ENCODE measurements at places on chromosomes 11 and 22.

- no peak for DNase-seq
These were observed 14.4 kb downstream of the MMP7 start for GRCh38 chr11:102516179-102516578.

- DNase-seq, result peak; percentile 68
These were observed 8.2 kb upstream of the F2 start for GRCh38 chr11:46710821-46711269.

GRCh38 chr11:126322996-126323395 lies 19.1 kb downstream of the DCPS start:
- no peak for DNase-seq

DNA sequence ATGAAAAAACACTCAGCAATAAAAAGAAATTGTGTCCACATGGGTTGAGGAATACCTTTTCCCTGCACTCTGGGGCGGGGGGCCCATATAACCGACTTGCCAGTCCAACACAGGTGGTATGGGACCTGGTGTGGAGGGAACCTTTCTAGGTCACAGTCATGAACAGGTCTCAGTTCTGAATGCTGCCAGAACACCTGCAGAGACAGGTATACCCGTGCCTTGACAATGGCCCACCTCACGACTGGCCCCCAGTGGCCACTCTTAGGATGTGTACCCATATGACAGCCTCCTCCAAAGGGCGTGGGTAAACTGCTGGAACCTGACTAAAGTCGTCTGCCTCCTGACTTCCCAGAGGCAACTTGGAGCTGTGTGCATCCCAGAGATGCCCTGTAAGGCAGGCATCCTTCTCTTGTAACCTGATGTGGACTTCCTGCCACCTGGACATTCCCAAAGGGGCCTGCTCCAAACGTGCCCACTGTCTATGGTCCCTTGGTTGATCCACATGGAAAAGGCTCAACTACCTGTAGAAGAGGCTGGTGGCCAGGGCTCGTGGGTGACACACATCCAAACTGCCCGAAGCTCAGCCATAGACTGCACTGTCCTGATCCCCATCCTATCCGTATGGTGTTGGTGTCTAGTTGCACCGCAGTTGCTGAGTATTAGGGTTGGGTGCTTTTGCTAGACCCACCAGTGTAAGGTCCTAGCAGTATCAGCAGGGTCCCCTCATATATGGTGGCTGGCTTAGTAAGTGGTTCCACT lies 859.3 kb downstream of the BRD1 start:
- DNase-seq, result peak; percentile 5

GRCh38 chr11:19315511-19315910 lies 74.8 kb upstream of the E2F8 start:
- DNase-seq, result no peak

- DNase-seq, result peak; percentile 30
These were observed 22.7 kb upstream of the GRAMD1B start for GRCh38 chr11:123407130-123407995.

GRCh38 chr22:25172153-25172552 lies 27.5 kb upstream of the CRYBB3 start:
- no peak for DNase-seq

DNA sequence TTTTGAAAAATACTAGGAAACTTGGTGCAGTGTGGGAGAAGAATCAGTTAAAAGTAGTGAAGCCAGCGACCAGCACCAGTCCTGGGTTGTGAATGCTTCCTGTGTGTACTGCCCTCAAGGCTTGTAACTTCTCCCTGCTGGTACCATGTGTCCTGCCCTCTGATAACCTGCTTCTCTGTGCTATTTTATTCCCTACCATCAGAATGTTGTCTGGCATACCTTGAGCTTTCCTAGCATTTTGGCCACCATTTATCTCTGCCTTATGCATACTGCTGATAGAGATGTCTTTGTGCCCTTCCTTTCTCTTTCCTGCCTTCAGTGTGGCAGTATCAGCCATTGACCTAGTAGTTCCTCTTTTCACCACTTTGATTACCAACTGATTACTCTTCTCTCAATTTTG lies 2.0 kb downstream of the GTF2H1 start:
- no peak for DNase-seq

DNA sequence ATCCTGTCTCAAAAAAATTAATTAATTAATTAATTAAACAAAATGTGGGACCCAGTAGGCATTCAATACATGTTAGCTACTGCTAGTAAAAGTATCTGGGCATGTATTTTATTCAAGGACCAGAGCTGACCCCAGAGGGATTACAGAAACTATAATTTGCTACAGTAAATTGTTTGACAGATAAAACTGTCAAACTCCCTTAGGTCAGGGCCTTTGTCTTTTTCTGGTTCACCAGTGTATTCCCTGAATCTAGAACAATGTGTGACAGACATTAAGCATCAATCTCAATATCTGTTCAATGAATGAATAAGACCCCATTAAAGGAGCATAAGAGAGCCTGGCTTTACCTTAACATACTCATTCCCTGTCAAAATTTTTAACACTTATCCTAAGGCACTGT lies 6.0 kb downstream of the CKAP5 start:
- no peak for DNase-seq

DNA sequence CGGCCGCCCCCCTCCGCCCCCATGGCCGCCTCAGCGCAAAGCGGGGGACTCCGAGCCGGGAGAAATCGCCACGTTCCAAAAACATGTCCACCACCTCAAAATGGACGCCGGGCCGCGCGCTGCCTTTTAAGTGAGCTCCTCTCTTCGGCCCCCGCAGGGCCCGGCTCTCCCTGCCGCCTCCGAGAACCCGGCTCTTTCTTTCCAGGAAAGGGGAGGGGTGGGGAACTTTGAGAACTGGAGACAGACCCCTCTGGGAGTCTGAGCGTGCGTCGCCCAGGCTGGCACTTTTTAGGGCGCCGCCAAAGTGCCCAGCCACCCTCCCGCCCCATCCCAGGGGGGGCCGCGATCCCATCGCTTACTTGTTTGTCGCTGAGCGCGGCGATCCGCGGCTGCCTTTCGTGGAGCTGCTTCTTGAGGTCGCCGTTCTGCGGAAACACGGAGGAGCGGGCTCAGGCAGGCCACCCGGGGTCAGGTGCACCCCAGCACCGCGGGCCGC lies 1.6 kb downstream of the PHF21B start:
- DNase-seq, result no peak

Data from uterus (tissue), 4 donors.